ENCODE measurements at places on chromosomes 7 and 10.
A peak's percentile ranks its signal among the peaks of the same experiment; 100 is the strongest.

DNA sequence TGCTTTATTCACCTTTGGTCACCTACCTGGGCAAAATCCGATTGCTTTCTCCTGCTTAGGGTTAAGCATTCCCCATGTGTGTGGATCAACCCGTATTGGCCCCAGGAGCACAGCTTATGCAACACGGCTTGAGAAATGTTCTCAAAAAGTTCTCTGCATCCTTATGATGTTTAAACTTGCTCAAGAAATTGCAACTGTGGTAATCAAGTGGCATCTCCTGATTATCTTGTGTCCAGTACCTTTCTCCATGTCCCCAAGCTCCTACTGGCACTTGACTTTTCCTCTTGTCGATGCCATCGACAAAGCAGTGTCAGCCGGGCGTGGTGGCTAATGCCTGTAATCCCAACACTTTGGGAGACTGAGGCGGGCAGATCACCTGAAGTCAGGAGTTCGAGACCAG is 4.7 kb upstream of the PKD2L1 start:
- no peak for DNase-seq

- DNase-seq = no peak
These were observed 95.4 kb upstream of the AFAP1L2 start for GRCh38 chr10:114499630-114500190.

DNA sequence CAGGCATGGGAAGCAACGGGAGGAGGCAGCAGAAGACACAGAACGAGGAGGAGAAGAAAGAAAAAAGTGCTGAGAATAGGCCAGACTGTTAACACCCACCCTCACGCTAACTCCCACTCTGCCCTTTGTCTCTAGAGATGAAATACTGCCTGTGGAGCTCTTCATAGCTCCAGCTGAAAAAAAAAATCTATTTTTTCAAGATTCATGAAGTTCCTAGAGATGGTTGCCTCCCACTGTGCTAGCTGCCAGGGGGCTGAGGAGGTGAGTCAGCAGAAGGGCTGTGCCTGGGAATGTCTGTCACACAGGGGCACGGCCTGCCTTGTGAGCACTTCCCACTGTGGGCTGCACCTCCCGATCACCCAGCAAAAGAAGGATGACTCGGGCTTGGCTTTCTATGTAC is 144.5 kb downstream of the RNF216 start:
- peak; percentile 50 for DNase-seq

DNA sequence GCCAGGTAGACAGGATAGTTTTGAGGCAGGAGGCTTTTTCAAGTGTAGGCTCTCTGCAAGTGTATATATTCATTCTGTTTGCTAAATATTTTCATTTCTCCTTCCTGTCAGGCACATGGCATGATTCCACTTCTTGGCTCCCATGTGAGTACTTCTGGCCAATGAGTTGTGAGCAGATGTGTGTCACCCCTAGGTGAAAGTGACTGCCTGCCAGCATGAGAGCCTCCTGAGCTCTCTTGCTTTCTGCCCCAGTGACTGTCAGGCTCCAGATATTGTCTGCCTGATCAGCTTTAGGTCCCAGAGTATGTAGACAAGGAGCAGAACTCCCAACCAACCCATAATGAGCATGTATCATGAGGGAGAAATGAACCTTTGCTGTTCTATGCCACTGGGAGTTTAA is 257.6 kb upstream of the NPY start:
- DNase-seq = no peak

- peak; percentile 92 for DNase-seq
These were observed 6.8 kb upstream of the LAT2 start for GRCh38 chr7:74202841-74203556.
